ENCODE measurements at places on chromosomes 12 and 14. TPM values are rescaled to one million over a fixed set of nuclear protein-coding genes. Genes with fewer than 3 reads are reported as not detected.

The HDAC7 gene
- 180 TPM for total RNA-seq

The SMCO3 gene
- not detected for total RNA-seq

The KRT81 gene
- total RNA-seq = 0.42 TPM

DNA sequence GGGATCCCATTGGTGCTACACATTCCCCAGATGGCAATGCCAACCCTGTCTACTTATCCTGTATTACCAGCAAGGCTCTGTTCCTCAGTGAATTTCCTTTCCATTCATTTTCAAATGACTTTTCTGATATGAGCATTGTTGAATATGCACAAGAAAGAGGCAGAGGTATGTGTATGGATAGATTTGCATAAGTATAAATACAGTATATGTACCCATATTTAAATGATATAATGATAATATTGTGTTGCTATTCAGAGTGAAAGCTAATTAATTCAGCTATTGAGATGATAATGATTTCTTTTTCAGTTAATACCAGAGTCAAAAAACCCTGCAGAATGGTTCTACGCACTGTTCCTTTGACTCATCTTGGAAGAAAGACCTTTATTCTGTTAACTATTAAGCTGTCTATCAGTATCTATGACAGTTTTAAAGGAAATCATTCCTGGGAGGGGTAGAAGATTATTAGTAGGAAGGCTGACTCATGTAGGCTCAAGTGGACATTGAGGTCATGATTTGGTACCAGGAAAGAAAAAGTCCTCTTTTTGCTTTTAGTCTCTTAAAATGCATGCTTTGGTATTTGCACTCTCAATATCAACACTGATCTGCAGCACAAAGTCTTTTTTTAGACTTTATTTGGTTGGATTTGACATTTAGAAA is 44.9 kb upstream of the GAS2L3 start:
- H3K27me3 ChIP-seq = no peaks in the 10 kb centered on the region
- no peak overlapping the region for H3K4me3 ChIP-seq
- no peaks in the 10 kb centered on the region for H3K36me3 ChIP-seq
- DNase-seq = no peak
- H3K4me1 ChIP-seq = no peaks in the 10 kb centered on the region
- no peak overlapping the region for H3K27ac ChIP-seq

- no peak overlapping the region for H3K27ac ChIP-seq
- no peaks in the 10 kb centered on the region for H3K36me3 ChIP-seq
- no peak overlapping the region for H3K4me3 ChIP-seq
- H3K27me3 ChIP-seq = no peaks in the 10 kb centered on the region
Measured at GRCh38 chr14:24965934-24966578, 83.9 kb downstream of the STXBP6 start.

DNA sequence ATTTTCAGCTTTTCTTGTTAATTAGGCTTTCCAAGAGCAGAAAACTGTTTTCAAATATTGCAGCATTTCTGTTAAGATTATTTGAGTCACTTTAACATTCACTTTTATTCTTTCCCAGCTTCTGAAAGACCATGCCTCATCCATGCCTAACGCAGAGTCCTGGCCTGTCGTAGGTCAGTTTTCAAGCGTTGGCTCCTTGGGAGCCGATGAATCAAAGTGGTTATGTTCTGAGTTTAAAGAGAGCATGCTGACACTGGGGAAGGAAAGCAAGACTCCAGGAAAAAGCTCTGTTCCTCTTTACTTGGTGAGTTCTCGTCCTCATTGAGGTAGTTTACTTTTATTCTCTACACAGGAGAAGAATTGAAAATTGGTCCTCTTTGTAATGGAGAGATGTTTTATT is 33.1 kb downstream of the TDP1 start:
- H3K4me3 ChIP-seq = no peak overlapping the region
- no peak overlapping the region for H3K27ac ChIP-seq
- H3K4me1 ChIP-seq = no peaks in the 10 kb centered on the region
- no peaks in the 10 kb centered on the region for H3K27me3 ChIP-seq
